ENCODE measurements at places on chromosomes 7 and 10. TPM values are rescaled to one million over a fixed set of nuclear protein-coding genes. Genes with fewer than 3 reads are reported as not detected.

GRCh38 chr7:131604841-131605279, 48.4 kb upstream of the PODXL start:
- peak; percentile 85 for DNase-seq

- DNase-seq = no peak
Measured at GRCh38 chr7:44080118-44080517, 2.2 kb downstream of the POLM start.

DNA sequence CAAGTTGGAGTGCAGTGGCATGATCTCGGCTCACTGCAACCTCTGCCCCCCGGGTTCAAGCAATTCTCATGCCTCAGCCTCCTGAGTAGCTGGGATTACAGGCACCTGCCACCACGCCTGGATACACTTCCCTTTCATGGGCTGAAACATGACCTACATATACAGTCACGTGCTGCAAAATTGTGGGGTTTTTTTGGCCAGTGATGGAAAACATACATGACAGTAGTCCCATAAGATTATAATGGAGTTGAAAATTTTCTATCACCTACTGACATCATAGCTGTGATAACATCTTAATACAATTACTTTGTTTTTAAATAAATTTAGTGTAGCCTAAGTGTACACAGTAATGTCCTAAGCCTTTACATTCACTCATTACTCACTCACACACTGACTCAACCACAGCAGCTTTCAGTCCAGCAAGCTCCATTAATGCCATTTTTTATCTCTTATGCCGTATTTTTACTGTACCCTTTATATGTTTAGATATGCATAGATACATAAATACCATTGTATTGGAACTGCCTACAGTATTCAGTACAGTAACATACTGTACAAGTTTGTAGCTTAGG, 79.9 kb upstream of the TMEM196 start:
- no peak for DNase-seq

GRCh38 chr10:76883596-76883995, 754.0 kb downstream of the KCNMA1 start:
- DNase-seq = no peak

Gene PCLO
- total RNA-seq = 6.4 TPM
